ENCODE measurements at places on chromosomes 1 and 21.

GRCh38 chr1:46133781-46134350, 1.4 kb upstream of the PIK3R3 start:
- H3K4me1 ChIP-seq = peaks cover 25% of the 10 kb centered on the region
- H3K4me3 ChIP-seq = no peak overlapping the region
- H3K27me3 ChIP-seq = no peaks in the 10 kb centered on the region
- H3K36me3 ChIP-seq = no peaks in the 10 kb centered on the region
- no peak for DNase-seq
- peak overlapping the region; percentile 92 for H3K27ac ChIP-seq

DNA sequence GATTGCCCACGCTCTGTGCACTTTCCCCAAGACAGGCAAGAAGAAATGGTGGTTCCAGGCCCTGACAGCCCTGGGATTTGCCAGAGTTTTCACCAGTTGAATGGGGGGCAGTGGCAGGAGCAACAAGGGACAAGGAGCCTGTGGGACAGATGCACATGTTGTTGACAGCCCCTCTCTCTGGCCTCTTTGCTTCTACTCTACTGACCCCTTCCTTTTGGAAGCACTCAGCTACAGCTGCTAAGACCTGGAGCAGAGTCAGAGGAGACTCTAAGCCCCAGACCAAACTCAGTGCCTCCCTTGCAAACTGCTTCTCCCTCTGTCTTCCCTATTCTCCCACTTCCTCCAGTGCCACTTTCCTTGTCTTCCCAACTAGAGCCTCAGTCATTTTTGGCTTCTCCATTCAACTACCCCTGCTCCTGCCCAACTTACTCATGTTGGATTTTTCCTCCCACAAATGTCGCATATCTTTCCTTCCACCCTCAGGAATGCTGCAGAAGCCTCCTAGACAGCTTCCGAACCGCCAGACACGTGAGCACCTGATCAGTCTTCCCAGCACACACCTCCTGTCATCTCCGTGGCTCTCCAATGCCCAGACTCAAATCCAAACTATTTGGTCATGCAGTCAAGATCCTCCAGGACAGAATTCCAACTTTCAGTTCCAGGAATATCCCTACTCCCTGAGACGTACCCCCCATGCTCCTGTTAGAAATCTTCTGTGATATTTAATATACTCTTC, 9.1 kb downstream of the INKA2 start:
- H3K4me3 ChIP-seq = no peak overlapping the region
- no peaks in the 10 kb centered on the region for H3K36me3 ChIP-seq
- no peak for DNase-seq
- no peak overlapping the region for H3K27ac ChIP-seq
- H3K27me3 ChIP-seq = no peaks in the 10 kb centered on the region
- H3K4me1 ChIP-seq = peaks cover 41% of the 10 kb centered on the region

- H3K27me3 ChIP-seq = no peaks in the 10 kb centered on the region
- peaks cover 7% of the 10 kb centered on the region for H3K4me1 ChIP-seq
- no peak overlapping the region for H3K4me3 ChIP-seq
- no peaks in the 10 kb centered on the region for H3K36me3 ChIP-seq
- DNase-seq = no peak
Measured at GRCh38 chr1:35222322-35223083, 29.6 kb upstream of the SFPQ start.

- H3K4me1 ChIP-seq = peaks cover 13% of the 10 kb centered on the region
- DNase-seq = no peak
- peak overlapping the region; percentile 46 for H3K27ac ChIP-seq
Measured at GRCh38 chr1:115545791-115546733, 95.7 kb upstream of the VANGL1 start.

GRCh38 chr1:108072212-108072611, 107.2 kb upstream of the VAV3 start:
- H3K27ac ChIP-seq = no peak overlapping the region
- H3K36me3 ChIP-seq = no peaks in the 10 kb centered on the region
- H3K4me1 ChIP-seq = peaks cover 8% of the 10 kb centered on the region
- H3K4me3 ChIP-seq = no peak overlapping the region
- no peak for DNase-seq
- no peaks in the 10 kb centered on the region for H3K27me3 ChIP-seq

- no peak overlapping the region for H3K27ac ChIP-seq
- no peaks in the 10 kb centered on the region for H3K36me3 ChIP-seq
- peak overlapping the region; percentile 87 for H3K4me3 ChIP-seq
- peaks cover 28% of the 10 kb centered on the region for H3K4me1 ChIP-seq
- H3K27me3 ChIP-seq = no peaks in the 10 kb centered on the region
Measured at GRCh38 chr1:109508001-109508872, 1.3 kb downstream of the AMIGO1 start.

DNA sequence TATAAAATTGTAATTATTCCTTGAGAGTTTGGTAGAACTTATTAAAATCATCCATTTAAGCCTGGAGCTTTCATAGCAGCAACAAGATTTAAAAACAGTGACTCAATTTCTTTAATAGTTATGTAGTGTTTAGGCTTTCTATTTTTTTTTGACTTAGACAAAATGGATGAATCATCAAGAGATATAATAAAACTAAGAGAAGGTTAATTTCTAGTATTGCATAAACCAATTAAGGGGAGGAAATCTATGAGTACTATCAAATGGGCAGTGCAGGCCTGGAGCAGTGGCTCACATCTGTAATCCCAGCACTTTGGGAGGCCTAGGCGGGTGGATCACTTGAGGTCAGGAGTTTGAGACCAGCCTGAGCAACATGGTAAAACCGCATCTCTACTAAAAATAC, 416.3 kb upstream of the USP24 start:
- peak overlapping the region; percentile 15 for H3K27ac ChIP-seq
- H3K27me3 ChIP-seq = no peaks in the 10 kb centered on the region
- H3K4me1 ChIP-seq = peaks cover 24% of the 10 kb centered on the region
- DNase-seq = no peak

GRCh38 chr1:29390075-29390474, 153.8 kb downstream of the PTPRU start:
- H3K27me3 ChIP-seq = no peaks in the 10 kb centered on the region
- no peak overlapping the region for H3K4me3 ChIP-seq
- H3K27ac ChIP-seq = no peak overlapping the region
- H3K36me3 ChIP-seq = no peaks in the 10 kb centered on the region
